Coronary artery (tissue), 2 donors: ENCODE measurements at places on chromosomes 4 and X.

GRCh38 chrX:3252744-3253143 lies 93.7 kb downstream of the MXRA5 start:
- no peak for DNase-seq

- DNase-seq = no peak
Measured at GRCh38 chr4:73725985-73726384, 14.4 kb upstream of the CXCL8 start.

DNA sequence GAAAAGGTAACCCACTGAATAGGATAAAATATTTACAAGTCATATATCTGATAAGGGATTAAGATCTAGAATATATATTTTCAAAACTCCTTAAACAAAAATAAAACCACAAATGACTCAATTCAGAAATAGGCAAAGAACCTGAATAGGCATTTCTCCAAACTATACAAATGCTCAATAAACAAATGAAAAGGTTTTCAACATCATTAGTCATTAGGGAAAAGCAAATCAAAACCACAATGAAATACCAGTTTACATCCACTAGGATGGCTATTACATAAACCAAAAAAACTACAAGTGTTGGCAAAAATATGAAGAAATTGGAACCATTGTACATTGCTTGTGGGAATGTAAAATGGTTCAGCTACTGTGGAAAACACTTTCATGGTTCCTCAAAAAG lies 167.0 kb upstream of the GALNT7 start:
- DNase-seq = no peak

GRCh38 chr4:791898-792625 lies 33.9 kb downstream of the CPLX1 start:
- no peak for DNase-seq

GRCh38 chr4:98758182-98758581 lies 99.8 kb upstream of the TSPAN5 start:
- DNase-seq = no peak

- DNase-seq = no peak
Measured at GRCh38 chrX:672931-673330, 42.3 kb downstream of the SHOX start.

GRCh38 chr4:93201471-93202096 lies 627.0 kb upstream of the ATOH1 start:
- no peak for DNase-seq

GRCh38 chrX:110338935-110339334 lies 19.7 kb upstream of the RTL9 start:
- no peak for DNase-seq

DNA sequence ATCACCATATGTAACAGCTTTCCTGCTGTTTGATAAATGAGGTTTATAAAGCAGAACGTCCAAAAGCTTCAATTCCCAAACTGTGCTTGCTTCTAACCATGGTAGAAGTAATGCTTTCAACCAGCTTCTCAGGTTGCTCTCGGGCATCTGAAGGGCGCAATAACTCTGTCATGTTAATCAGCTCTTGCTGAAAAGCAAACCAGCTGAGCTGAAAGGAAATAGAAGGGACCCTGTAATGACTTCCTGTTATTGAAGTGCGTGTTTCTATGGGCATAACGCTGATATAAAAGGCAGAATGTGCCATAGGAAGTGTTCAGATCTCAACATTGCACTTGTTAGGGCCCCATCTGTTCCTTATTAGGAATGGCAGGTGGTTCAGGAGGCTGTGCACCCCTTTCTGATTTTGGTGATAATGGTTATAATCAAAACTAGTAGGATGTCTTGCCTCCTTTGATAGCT lies 21.2 kb downstream of the HERC3 start:
- DNase-seq = no peak

DNA sequence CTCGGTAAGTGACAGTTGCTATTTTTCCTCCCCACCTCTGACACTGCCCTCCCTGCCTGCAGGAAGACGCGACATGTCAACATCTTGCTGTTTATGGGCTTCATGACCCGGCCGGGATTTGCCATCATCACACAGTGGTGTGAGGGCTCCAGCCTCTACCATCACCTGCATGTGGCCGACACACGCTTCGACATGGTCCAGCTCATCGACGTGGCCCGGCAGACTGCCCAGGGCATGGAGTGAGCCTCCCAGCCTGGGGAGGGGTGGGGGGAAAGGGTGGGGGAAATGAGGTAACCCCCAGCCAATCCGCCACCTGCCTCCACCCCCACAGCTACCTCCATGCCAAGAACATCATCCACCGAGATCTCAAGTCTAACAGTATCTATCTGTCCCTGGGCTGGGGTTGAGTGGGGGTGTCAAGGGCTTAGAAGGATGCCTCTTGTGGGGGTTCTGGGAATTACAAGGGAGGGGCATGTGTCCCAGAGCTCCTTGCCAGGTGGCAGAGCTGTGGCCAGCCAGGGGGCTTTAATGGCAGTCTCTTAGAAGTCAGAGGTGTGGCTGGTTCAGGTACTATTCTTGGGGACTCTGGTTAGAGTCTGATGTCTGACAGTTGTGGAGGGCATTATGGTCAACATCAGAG lies 7.8 kb downstream of the ARAF start:
- no peak for DNase-seq

GRCh38 chr4:26784207-26784865 lies 76.3 kb upstream of the STIM2 start:
- DNase-seq = no peak

- DNase-seq = no peak
Measured at GRCh38 chr4:138602664-138603063, 360.5 kb upstream of the SLC7A11 start.

DNA sequence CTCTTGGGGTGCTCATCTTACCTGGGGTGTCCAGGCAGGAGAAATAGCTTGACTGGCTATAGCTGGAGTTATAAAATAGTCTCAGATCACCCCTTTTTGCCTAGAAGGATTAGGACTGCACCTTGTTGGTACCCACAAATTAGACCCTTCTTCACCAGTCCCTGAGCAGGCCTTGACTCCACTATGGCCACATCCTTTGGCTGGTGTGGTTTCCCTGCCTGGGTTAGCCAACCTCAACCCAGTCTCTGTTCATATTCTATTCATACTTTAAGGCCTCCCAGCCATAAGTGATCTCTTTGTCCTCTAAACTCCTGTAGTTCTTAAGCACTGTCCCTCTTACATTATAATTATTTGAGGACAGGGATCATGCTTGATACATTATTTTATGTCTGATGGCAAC lies 69.4 kb downstream of the ARX start:
- DNase-seq = no peak

GRCh38 chr4:102076622-102077021 lies 268.7 kb downstream of the SLC39A8 start:
- no peak for DNase-seq

DNA sequence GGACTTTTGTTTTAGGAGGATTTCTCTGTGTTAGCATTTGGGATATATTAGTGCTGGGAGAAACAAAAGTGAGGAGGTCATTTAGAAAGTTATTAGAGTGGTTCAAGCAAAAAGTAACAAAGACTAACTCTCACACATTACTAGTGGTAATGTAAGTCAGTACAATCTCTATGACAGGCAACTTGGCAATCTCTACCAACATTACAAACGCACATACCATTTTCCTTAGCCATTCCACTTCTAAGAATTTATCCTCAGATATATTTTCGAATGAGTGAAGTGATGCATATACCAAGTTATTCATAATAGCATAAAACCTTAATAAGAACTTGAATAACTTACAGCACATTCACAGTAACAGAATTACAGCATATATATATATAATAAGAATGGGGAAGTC lies 146.2 kb downstream of the PRSS12 start:
- DNase-seq = no peak

- DNase-seq = peak; percentile 64
Measured at GRCh38 chr4:3262208-3263052, 13.5 kb downstream of the MSANTD1 start.

DNA sequence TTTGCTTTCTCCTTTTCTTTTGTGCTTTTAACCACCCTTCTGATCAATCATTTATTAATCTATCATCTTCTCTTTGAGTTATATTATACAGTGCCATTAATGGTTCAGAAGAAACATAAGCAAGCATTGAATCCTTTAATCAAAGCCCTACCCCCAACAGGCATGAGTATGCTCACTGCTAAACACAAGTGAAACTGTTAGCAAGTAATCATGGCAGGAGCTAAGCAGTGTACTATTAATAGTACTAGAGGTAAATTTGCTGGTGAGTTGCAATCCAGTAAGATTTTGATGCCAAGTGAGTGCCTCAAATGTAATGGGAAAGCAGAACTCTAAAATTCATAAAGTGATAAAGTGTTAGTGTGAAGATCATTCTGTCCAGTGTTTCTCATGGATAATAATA lies 57.2 kb downstream of the FNIP2 start:
- no peak for DNase-seq

DNA sequence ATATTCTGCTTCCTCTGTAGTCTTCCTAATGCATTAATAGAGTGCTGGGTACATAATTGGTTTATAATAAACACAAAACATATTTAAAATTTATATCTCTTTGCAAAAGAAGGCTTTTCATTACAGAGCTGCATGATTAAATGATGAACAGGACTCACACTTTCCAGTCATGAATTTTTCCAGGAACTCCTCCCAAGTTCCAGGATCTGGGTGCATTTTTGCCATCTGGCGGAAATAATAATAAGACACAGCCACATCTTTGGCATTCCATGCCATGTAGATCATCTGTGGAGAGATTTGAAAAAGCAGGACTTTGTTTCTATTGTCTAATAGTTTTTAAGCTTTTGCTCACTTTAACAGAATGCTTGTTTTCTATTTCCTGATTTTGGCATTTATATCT lies 40.2 kb upstream of the SULT1B1 start:
- no peak for DNase-seq

- DNase-seq = no peak
Measured at GRCh38 chr4:957231-957580, 16.2 kb downstream of the DGKQ start.

DNA sequence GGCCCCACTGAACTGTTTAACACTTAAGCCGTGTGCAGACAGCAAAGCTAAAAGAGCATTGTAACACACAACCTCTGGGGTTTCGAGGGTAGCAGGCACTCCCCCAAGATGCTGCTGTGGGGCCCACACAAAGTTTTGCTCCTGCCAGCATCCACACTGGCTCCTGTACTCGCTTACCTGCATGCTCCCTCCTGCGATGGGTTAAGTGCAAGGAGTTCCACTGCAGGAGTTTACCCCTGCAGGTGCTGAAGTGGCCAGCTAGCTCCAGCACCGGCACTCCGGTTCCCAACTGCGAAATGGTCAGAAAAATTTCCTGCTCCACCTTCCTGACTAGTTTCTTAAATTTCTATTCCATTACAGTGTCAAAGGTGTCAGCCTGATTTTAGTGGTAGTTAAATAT lies 443.5 kb downstream of the PCDH10 start:
- DNase-seq = no peak

DNA sequence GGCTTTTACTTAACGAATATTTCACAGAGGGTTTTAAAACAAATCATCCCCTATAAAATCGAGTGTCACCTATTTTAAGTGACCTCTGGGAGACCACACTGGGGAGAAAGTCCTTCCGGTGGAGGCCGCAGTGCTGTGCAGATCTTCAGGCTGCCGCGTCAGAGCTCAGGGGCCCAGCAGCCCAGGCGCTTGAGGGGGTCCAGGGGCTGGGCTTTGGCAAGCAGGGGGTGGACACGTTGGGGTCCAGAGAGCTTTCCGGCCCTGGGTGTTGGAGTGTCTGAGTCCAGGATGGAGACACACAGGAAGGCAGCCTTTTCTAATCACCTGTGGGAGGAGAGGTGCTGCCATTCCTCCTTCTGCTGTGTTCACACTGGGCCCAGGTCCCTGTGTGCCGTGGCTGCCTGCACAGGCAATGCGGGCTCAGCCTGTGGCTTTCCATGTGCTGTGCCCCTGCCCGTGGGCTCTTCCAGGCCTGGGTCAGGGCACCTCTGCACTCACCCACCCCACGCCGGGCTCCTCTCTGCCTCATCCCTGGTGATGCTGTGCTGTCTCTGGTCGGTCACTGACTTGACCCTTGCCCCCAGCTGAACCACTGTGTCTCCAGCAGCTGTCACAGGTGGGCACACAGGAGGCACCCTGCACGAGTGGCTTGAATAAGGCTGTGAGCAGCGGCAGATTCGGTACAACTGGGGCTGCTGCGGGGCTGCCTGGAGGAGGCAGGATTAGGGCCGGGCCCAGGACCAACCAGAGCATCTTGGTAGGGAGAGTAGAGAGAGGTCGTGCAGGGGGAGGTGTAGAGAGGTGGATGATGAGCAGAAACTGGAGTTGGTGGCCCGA lies 10.0 kb downstream of the HTRA3 start:
- DNase-seq = no peak

DNA sequence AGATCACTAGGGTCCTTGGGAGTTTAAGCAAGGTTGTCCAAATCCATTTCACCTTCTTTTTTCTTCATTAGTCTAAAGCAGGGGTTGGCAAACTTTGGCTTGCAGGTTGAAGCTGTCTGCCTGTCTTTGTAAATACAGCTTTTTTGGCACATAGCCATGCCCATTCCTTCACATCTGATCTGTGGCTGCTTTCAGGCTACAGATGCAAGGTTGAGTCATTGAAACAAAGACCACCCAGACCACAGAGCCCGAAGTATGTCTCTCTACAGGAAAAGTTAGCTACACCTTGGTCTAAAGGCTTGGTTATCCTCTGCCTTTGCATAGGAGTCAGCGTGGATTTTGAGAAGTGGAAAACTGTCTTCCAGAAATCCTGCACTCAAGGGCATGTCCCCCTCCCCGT lies 238.1 kb upstream of the STS start:
- DNase-seq = no peak

DNA sequence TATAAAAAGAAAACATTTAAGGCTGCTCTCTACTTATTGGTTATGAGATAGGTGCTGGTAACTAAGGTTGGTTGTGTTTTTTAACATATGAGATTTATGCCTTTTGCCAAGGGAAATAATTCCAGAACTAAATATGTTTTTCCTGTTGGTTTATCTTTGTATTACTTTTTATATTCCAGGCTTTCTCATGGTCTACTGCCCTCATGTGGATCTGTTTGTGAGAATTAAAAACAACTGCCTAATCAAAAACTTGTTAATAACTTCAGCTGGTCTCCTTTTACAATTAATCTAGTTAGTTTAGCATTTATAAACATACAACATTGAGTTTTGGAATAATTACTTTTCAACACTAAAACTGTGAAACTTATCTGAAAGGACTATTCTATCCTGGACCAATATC lies 1208.3 kb downstream of the ADGRL3 start:
- DNase-seq = no peak

DNA sequence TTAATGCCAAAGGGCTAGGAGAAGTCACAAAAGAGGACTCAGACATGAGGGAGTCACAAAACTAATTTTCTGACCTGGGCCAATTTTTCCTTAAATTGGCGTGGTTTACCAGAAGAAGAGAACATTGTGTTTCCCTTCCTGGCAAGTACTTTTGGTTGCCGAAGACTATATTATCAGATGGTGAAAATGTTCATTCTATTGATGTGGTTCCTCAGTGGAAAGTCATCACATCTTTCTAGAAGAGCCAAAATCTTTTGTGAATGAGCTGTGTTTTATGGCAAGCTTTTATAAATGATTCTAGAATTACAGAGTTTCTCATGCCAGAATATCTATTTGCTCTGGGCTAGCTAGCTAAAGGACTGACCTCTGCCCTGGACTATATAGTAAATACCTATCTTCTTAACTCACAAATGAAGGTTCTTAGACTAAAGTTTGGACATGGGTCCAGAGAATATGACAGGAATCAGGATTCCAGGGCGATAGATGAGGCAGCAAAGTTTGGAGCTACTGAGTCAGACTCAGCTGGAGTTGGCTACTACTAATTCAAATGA lies 288.9 kb downstream of the IL1RAPL2 start:
- DNase-seq = no peak

- DNase-seq = no peak
Measured at GRCh38 chr4:88746206-88746605, 48.6 kb upstream of the NAP1L5 start.
